ENCODE measurements at places on chromosomes 4 and X.

DNA sequence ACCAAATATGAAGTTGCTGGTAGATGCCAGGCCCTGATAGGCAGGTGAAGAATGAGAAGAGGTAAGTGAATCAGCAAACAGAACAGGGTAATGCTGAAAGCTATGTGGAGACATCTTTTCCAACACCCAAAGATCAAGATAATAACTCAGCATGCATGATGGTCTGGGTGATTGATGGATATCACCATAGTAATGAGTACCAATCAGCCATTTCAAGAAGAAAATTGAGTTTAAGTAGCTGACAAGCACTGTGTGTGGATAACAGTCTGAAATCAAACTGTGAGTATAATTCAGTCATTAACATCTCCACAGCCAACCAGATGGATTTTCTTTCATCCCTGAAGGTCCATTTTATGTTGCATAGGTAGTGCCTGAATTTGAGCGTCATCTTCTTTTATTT, 289.6 kb upstream of the SMIM31 start:
- DNase-seq: no peak

GRCh38 chrX:41022566-41022965, 62.7 kb upstream of the USP9X start:
- peak; percentile 41 for DNase-seq

- no peak for DNase-seq
Observed at GRCh38 chr4:104866809-104867208, 279.9 kb upstream of the TET2 start.

- no peak for DNase-seq
Observed at GRCh38 chr4:3768842-3769641, 2.9 kb downstream of the ADRA2C start.

DNA sequence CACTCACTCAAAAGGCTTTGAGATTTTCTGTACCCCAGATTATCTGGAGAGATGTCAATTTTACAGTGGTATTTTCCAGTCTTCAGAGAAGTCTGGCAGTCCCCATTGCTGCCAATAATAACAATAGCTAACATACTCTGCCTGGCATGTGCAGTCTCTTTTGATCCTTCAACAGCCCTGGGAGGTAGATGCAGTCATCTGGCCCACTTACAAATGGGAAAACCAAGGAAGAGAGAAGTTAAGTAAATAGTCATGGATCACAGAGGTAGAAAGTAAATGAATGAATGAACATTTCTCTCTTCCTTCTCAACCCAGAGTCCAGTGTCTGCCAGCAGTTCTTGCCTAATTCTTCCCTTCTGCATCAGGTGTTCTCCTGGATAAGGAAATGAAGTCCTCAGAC, 113.0 kb upstream of the EDNRA start:
- DNase-seq: no peak

- no peak for DNase-seq
Observed at GRCh38 chr4:105946771-105947170, 51.5 kb downstream of the NPNT start.

DNA sequence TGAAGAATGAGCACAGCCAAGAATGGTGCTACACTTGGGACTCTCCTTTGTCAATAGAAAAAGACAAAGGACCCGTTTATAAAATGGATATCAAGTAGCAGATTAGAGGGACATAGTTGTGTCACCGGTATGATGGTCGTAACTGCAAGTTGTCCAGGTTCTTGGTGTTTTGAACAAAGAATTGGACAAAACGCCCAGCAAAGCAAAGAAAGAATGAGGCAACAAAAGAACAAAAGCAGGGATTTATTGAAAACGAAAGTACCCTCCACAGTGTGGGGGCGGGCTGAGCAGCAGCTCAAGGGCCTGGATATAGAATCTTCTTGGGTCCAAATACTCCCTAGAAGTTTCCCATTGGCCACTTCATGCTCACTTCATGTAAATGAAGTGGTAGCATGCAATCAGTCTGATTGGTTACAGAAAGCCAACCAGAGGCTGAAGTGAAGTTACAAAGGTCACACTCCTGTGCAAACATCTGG, 54.7 kb downstream of the SHROOM3 start:
- no peak for DNase-seq

DNA sequence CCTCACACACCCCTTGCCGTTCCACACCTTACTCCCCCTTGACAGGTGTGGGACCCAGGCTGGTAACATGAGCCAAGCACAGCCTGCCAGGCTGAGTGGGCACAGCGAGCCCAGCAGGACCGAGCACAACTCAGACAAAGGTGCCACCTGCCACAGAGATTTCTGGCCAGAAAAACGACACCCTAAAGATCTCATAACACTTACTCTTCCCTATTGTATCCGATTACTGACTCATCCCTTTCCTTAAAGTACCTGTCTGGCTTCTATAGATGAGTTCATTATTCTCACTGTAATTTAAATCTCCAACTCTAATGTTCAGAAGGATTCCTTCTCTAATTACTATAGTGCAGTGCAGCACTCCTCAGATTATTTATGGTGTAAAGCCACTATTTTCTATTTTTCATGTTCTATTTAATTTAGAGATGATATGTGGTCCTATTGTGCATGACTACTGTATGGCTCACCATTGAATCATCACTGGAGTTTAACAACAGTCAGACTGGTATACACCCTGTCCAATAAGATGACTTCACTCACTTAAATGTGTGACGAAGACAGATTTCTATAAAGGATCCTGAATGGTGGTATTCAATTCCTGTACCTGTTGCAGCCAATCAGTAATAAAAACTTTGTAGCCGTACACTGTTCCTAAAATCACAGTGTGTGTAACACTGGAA, 7.6 kb upstream of the SYTL5 start:
- peak; percentile 17 for DNase-seq

- DNase-seq: peak; percentile 15
Observed at GRCh38 chr4:6548201-6548881, 26.6 kb upstream of the MAN2B2 start.

GRCh38 chr4:106893395-106893881, 142.7 kb downstream of the DKK2 start:
- no peak for DNase-seq

DNA sequence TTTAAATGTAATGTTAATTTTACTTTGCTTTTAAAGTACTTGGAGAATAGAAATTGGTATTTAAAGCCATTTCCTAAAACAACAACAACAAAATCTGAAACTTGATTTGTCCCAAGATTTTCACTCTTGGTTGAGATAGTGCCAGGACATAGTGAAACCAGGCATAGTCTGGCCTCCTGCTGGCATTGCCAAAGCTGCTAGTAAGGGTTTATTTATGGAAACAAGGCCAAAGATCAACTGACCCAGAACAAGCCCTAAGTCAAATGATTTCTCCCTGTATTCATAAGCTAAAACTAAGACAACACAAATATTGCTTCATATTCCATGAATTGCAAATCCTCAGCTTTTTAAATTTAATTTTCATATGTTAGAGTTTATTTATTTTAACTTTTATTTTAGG, 227.5 kb upstream of the FGF13 start:
- DNase-seq: no peak

DNA sequence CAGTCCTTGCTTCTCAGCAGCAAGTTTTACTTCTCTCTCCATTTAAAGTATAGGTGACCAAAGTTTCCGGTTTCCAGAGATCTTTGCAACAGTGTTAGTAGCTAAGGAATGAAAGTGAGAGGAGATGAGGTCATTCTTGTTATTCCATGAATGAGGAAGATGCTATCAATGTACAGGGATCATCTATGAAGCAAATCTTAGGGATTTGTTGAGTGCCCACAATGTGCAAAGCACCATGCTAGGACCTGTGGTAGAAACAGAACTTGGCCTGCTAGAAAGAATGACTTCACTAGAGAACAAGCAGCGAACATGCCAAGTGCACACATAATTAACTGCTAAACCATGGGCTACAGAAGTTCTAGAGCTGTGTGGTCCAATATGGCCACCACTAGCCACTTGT, 112.5 kb downstream of the MID1 start:
- DNase-seq: no peak

DNA sequence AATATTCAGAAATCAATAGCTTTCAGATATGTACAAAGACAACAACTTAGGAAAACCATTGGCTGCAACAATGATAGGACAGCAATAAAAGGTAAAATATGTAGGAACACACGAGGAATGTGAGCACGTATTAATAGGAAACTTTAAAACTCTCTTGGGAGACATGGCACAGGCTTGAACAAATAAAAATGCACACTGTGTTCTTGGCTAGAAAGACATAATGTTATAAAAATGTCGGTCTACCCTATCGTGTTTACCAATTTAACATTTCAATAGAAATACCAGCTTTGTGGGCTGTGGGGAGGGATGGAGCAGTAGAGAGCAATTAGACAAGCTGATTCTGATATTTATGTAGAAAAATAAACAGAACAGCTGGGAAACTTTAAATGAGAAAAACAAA, 69.0 kb upstream of the FAM9B start:
- no peak for DNase-seq

Data from adipocyte (in vitro differentiated cells).